NCI-H2171 (cell line): ENCODE measurements at places on chromosomes 13 and 19.

DNA sequence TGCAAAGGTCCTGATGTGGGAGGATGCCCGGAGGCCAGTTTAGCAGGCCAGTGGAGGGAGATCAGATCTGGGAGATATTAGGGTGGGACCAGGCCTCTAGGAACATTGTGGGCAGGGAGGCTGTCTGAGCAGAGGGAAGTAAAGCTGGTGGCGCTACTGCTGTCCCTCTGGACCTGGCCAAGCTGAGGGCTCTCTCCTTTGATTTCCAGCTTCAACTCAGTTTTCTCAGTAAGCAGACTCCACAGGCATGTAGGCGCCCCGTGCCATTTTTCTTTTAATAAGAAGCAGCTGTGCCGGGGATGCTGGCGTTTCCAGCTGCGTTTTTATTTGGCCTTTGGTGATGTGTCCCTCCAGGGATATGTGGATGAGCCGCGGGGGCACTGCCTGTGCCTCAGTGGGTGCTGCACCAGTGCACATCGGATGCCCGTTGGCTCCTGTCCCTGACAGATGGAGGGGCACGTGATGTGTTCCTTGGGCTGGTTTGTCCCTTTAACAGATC is 6.7 kb downstream of the DNM2 start:
- DNase-seq: no peak

DNA sequence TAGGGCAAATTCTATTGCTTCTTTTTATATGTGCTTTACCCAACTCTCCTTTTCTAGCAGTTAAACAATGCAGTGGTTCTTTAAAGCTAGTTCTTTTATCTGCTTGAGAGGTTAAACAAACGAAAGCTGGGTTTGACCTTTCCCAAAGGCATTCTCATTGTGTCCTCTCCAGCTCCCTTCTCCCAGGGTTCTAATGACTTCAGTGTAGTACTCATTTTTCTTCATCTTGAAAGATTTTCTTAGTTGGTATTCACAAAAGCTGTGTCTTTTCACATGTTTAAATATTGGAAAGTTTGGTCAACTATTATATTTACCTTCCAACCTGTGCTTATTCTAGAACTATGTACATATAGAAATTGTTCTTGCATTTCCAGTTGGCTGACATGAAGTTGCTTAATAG is 1.5 kb downstream of the WASF3 start:
- DNase-seq: no peak

- no peak for DNase-seq
Observed at GRCh38 chr13:80072231-80072630, 268.7 kb downstream of the SPRY2 start.

GRCh38 chr13:75788481-75788981 is 152.4 kb downstream of the LMO7 start:
- DNase-seq: no peak

- DNase-seq: peak; percentile 43
Observed at GRCh38 chr13:98187155-98187964, 10.3 kb upstream of the RNF113B start.

- DNase-seq: no peak
Observed at GRCh38 chr13:103291226-103291625, 225.0 kb upstream of the SLC10A2 start.

DNA sequence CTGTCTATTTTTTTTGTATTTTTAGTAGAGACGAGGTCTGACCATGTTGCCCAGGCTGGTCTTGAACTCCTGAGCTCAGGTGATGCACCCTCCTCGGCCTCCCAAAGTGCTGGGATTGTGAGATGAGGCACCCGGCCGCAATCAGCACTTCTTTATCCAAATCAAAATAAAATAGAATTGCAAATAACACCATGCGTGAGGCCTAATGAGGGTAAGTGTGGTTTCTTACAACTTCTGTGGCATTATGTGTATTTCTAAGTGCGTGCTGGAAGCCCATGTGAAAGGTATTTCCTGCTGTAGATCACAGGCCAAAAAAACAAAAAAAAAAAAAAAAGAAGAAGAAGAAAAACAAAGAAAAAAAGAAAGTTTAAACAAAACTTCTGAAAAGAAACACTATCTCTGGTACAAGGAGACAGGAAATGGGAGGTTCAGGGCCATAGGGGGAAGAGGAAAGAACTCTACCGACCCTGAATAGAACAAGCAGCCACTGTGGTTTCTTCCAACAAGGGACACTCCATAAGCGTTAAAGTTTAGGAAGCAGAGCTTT is 3.0 kb upstream of the GRAMD1A start:
- no peak for DNase-seq

DNA sequence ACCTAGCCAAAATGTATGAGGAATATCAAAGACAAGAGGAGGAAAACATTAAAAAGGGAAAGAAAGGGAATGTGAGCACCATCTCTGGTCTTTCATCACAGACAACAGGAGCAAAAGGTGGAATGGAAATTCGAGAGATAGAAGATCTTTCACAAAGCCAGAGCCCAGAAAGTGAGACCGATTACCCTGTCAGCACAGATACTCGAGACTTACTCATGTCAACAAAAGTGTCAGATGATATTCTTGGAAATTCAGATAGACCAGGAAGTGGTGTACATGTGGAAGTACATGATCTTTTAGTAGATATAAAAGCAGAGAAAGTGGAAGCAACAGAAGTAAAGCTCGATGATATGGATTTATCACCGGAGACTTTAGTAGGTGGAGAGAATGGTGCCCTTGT is 217.0 kb downstream of the NBEA start:
- DNase-seq: no peak

- DNase-seq: no peak
Observed at GRCh38 chr13:101398920-101399319, 17.4 kb downstream of the NALCN start.

GRCh38 chr13:50203256-50203941 is 188.2 kb downstream of the KCNRG start:
- peak; percentile 91 for DNase-seq

- DNase-seq: no peak
Observed at GRCh38 chr13:39506559-39507390, 96.2 kb downstream of the LHFPL6 start.

DNA sequence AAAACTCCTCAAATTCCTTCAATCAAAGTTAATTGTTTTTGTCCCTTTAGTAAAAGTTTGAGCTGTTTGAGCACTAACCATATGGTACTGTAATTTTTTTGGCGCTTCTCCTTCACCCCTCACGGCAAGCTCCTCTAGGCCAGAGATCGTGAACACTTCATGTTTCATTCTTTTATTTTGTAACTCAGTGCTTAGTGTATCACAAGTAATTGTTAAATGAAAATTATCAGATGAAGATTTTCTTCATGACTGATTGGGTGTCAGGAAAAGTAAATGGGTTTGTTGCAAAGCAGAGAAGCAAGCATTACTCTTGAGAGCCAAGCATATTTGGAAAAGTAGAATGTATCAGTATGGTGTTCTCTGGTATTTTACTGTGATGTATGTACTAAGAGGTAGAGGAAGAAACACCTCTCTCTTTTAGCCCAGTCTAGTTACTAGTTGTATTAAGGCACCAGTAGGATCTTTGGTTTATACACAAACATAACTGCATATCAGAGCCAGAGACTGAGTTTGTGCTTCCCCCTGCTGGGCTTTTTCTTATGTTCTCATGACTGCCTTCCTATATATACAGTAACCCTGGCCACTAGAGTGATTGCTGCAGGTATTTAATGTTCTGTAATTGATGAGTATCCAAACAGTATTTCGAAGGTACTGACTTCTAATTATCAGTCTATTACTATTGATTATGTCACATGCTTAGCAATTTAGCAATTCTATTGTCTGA is 202.3 kb upstream of the KLHL1 start:
- DNase-seq: peak; percentile 53

DNA sequence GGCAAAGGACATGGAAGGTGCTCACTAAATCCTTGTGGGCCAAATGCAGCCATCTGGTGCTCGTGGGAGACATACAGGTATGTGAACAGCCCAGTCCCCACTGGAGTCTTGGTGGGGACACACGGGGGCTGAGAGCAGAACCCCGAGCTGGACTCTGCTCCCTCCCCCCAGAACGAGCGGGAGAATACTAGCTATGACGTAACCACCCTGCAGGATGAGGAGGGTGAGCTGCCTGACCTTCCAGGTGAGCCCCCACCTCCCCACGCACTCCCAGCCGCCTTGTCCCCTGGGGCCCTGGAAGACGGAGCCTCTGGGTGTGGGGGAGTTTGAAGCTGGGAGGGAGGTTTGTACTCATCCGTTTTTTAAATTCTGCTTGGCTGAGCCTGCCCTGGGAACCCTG is 13.5 kb upstream of the EBI3 start:
- DNase-seq: no peak

GRCh38 chr13:102679449-102680132 is 15.3 kb downstream of the METTL21C start:
- no peak for DNase-seq

GRCh38 chr13:91185294-91185863 is 162.1 kb upstream of the MIR17HG start:
- no peak for DNase-seq

GRCh38 chr19:44866664-44867063 is 20.6 kb downstream of the NECTIN2 start:
- no peak for DNase-seq

GRCh38 chr19:34428549-34429285 is 536 bp downstream of the UBA2 start:
- no peak for DNase-seq

- DNase-seq: no peak
Observed at GRCh38 chr13:43118521-43118920, 95.1 kb downstream of the DNAJC15 start.

GRCh38 chr13:46855664-46856063 is 41.2 kb downstream of the HTR2A start:
- DNase-seq: no peak

- peak; percentile 72 for DNase-seq
Observed at GRCh38 chr19:33621811-33622504, at the start of gene CHST8. Gene CHST8, plus strand, starts transcription at chr19:33621953. Its CDS starts 67,309 bp downstream, at chr19:33689262.

- peak; percentile 98 for DNase-seq
Observed at GRCh38 chr19:7944177-7944761, 803 bp upstream of the TIMM44 start.

GRCh38 chr13:100394005-100394695 is 194.4 kb downstream of the GGACT start:
- no peak for DNase-seq

DNA sequence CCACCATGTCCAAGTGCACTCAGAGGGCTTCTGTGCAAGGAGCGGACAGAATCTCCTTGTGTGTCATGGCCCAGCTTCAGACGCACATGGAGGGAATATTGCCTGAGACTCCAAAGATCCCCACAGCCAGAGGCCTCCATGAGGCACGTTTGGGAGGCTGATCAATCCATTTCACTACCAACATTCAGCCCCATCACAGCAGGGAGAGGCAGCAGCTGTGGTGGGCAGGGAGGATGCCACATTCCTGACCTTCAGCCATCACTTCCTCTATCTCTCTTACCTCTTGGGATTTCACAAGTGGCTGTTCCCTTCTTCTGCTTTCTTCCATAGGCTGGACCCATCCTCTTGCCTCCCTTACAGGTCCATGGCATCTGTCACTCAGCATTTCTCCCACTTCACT is 82.4 kb upstream of the MBNL2 start:
- no peak for DNase-seq

DNA sequence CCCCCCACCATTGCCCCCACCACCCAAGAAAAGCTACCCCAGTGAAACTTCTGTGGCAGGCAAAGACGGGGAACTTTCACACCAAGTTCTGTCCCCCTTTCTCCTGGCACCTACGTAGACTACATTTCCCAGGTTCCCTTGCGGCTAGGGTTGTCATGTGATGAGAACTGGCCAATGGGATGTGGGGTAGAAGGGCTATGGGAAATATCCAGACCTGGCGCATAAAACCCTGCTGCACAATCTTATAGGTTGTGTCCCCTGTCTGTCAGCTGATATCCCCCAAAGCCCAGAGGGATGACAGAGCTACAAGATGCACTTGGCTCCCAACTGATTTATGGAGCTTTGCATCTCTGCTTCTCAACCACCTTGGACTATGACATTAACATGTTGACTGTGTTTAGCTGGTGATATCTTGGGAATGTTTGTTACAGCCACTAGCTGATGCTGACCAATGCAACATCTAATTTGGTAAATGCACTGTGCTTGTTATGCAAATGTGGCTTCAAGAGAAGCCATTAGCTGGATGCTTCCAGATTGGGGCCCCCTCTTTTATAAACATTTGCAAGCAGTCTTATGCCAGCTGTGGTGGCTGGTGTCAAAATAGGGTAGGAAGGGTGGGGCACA is 6.1 kb downstream of the SH2D3A start:
- DNase-seq: no peak

DNA sequence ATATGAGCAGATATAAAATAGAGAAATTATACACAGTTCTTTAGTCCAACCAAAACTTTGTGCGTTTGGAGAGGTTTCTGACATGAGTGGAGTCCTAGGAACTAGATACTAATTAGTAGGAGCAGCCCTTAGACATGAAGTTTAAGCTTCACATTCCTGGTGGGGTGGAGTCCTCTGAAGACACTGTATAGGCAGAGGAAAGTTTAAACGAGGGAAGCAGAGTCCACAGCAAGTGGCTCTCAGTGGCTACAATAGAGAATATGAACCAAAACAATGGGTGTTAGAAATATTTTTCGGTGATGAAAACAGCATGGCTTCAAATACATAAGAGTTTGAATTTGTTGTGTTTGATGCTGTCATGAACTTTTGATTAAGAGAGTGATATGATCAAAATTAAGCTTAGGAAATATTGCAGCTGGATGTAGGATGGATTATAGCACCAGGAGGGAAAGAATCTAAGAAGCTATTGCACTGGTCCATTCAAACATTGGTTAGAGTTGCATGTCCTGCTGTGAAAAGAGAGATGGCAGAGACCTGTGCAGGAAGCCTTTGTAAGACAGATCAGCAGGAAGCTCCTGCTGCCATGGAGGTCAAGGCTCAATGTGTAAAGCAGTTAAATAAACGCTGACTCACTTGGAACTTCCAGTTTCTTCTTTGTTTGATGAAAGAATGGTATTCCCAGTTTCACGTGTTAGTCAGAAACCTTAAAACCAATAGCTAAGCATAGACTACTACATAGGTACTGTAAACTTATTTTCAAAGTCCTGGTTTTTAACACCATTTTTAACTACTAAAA is 175.2 kb downstream of the TDRD3 start:
- DNase-seq: no peak

GRCh38 chr13:93744886-93745285 is 518.3 kb downstream of the GPC6 start:
- DNase-seq: no peak
